Esophagus mucosa (tissue), 1 donor: ENCODE measurements at places on chromosomes 3 and 15.

- ATAC-seq = no peak
Measured at GRCh38 chr3:174169736-174170135, 689.4 kb upstream of the NAALADL2 start.

DNA sequence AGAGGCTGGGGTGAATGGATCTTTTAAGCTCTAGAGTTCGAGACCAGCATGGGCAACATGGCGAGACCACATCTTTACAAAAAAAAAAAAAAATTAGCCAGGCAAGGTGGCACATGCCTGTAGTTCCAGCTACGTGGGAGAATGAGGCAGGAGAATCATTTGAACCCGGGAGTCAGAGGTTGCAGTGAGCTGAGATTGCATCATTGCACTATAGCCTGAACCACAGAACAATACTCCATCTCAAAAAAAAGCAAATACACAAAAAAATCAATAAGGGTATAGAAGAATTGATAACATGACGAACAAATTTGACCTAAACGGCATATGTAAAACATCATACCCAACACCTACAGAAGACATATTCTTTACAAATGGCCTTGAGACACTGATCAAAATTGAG, 668.4 kb downstream of the MECOM start:
- no peak for ATAC-seq

GRCh38 chr15:73766598-73766997, 13.4 kb upstream of the INSYN1 start:
- ATAC-seq = no peak

DNA sequence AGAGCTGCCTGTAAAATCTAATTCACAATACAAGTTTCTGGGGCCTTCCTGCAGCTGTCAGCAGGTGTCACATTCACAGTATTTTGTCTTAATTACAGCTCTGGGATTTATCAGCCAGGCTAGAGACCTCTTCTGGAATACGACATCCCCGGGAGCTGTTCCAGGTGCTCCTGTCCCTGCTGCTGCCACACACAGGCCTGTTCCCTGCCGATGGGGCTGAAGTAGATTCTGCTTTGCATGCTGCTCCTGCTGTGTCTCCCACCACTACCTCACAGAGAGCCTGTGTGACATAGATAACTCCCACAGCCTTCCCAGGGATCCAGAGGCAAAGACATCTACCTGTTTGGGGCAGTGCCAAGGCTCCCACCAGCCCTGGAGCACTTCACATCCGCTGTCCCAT, 20.4 kb downstream of the COLQ start:
- ATAC-seq = no peak

- ATAC-seq = no peak
Measured at GRCh38 chr3:40843851-40844548, 319.2 kb downstream of the ZNF621 start.

GRCh38 chr3:147415874-147416273, 6.7 kb downstream of the ZIC1 start:
- ATAC-seq = no peak

- no peak for ATAC-seq
Measured at GRCh38 chr3:62238003-62238402, 135.3 kb downstream of the FEZF2 start.

DNA sequence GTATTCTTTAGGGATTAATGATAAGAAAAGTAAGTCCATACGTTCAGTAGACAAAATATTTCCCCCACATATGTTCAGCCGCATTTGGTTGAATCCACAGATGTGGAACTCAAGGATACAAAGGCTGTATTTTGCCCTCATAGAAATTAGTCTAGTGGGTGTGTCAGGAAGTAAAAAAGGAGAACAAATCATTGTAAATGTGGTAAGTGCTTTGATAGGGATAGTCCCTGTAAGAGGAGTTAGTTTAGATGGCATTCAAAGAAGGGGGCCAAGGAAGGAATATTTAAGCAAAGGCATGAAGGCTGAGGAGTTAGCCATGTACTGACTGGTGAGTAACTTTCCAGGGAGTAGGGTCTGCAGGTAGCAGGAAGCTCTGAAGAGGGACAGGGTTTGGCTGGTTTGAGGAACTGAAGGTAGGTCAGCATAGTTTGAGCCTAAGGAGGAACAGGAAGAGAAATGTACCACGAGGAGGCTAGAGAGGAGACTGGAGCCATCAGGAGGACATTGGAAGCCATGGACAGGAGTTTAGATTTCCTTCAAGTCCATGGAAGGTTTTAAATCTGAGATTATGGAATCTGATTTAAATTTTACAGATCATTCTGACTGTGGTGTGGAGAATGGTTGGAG, 98.8 kb downstream of the MME start:
- ATAC-seq = no peak

GRCh38 chr15:43127752-43128151, 5.6 kb upstream of the TMEM62 start:
- peak; percentile 50 for ATAC-seq

- peak; percentile 59 for ATAC-seq
Measured at GRCh38 chr3:9552252-9552999, 1.2 kb downstream of the LHFPL4 start.

DNA sequence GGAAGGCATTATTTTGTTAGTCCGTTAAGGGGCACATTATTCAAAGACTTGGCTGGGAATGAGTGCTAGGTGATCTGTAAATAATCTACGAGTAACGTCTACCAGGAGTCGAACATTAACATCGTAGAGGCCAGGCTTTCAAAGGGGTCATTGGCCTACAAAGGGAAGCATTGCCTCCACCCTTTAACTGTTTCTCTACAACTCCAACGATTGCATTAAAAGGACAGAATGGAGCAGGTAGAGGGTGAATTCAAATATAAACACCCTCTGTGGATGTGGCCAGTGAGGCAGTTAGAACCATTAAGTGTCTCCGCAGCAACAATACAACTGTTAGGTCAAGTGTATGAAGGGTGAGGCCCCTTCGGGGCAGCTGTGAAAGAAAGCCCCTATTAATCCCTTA, 126.0 kb upstream of the LMOD3 start:
- no peak for ATAC-seq

DNA sequence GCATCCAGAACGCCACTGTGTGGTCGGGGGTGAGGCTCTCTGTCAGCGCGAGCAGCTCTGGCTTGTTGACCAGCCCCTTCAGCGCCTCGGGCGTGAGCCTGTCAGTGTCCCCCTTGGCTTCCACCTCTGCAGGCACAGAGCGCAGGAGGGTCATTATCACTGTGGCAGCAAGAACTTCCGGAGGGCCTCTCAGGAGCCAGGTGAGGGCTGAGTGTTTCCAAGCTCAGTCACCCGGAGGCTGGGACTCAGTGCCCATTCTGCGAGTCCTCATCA, 9.0 kb downstream of the ARPIN start:
- no peak for ATAC-seq

GRCh38 chr3:152893647-152894046, 58.7 kb downstream of the P2RY1 start:
- ATAC-seq = no peak

- peak; percentile 86 for ATAC-seq
Measured at GRCh38 chr3:56042326-56042951, 425.8 kb downstream of the ERC2 start.

GRCh38 chr3:21542656-21543379, 208.2 kb downstream of the ZNF385D start:
- ATAC-seq = no peak

GRCh38 chr3:52429779-52430415, 15.0 kb downstream of the SEMA3G start:
- no peak for ATAC-seq

DNA sequence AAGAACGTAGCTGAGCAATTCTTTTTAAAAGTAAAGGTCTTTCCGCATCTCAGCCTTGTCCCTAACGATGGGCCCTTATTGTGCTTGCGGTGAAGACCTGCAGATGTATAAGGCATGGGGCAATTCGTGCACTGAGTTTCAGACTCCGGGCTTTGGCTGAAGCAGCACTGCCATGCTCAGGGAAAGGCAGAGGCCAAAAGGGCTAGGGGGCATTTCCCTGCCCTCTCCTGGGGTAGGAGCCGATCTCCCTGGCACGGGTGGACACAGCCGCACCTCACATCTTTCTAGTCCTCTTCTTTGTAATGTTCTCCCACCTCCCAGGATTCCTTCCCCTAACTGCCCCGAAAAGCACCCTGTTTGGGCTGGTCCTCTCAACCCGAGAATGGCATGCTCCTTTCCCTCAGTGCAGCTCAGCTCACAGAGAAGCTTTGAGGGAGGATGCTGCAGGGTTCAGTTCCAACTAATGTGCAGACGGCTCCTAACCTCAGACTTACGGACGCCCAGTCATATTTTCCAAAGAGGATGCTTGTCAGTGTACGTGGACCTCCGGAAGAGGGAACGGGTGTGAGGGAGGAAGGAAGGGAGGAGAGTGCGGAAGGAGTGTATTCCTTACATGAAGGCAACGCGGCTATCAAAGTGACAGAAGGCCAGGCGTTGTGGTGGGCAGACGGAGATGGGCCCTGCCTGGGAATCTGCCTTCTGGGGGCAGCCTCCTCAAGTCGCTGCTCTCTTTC, 61.2 kb downstream of the SYNM start:
- ATAC-seq = no peak

- no peak for ATAC-seq
Measured at GRCh38 chr3:49108346-49108745, 3.8 kb upstream of the QARS1 start.

DNA sequence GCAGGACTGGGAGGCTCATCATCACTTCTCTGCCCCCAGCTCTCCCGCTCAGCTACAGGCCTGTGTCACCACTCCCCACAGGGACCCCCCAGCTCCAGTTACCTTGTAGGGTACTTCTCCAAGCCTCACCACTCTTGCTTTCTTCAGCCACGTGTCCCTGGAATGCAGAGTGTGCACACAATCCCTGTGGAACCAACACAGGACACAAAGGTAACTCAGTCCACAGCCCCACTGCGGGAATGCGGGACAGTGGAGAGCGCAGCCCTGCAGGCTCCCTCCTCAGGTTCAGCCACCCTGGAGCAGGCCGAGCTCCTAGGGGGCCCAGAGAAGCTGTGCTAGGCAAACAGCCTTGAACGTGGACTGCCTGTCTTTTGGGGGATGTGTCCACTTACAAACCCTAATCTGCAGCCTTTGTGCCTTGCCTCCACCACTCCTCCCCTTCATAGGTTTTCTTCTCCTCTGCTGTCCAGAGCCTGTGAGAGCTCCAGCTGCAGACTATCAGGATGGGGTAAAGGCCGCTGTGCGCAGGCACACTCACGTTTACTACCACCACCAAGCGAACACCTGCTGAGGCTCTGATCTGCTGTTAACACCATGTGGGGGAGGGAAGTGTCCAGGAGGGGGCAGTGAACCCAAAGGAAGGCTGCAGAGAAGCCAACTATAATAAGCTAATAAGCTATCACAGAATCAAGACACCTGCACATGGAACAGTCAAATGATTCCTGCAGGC, 26.0 kb downstream of the XPC start:
- no peak for ATAC-seq

- ATAC-seq = no peak
Measured at GRCh38 chr3:56207922-56208321, 260.3 kb downstream of the ERC2 start.

- ATAC-seq = no peak
Measured at GRCh38 chr3:138241061-138241460, 54.0 kb downstream of the ARMC8 start.

GRCh38 chr15:67033012-67033411, 32.4 kb upstream of the SMAD3 start:
- peak; percentile 76 for ATAC-seq

DNA sequence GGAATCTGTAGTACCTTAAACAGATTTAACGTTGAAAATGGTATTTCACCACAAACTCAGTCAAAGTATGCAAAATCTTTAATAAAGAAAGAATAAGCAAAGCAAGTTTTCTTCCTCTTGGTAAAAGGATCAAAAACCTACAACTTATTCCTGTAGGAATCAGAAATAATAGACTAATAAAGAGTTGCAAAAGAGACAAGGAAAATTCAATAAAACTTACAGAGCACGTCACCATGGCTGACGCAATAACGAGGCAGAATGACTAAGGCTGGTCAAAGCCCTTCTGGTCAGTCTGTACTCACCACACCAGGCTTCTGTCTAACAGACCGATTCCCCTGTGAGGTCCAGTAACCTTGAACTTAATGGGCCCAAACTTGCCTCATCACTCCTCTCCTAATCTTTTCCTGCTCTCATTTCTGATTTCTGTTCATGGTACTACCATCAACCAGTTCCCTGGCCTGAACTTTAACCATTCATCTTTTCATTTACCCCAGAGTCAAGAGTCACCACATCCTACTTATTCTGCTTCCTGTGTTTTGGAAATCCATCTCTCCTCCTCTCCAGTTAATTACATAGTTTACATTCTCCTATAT, 5.0 kb downstream of the MASP1 start:
- ATAC-seq = no peak

- peak; percentile 50 for ATAC-seq
Measured at GRCh38 chr3:139455855-139456254, 20.5 kb downstream of the RBP2 start.

- ATAC-seq = peak; percentile 96
Measured at GRCh38 chr3:131361464-131362421, 19.8 kb upstream of the NUDT16 start.
